ENCODE measurements at places on chromosomes 6 and 20. TPM values are rescaled to one million over a fixed set of nuclear protein-coding genes. Genes with fewer than 3 reads are reported as not detected.

DNA sequence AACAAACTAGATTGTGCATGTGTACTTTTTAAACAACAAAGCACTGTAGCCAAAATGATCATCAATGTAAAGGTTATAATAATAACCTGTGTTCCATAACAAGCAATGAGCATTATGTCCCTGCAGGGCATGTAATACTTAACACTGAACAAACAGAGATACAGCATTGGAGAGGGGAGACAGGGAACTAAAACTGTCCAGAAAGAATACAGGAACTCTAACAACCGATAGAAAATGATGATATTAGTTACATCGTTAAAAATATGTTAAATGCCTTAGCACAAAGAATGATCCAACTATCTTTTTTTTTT lies 80.5 kb downstream of the COL9A1 start:
- no peak for DNase-seq

Gene OPN5
- not detected for total RNA-seq

Gene PSORS1C2
- not detected for total RNA-seq

Gene SLC23A2
- 3.0 TPM for total RNA-seq

DNA sequence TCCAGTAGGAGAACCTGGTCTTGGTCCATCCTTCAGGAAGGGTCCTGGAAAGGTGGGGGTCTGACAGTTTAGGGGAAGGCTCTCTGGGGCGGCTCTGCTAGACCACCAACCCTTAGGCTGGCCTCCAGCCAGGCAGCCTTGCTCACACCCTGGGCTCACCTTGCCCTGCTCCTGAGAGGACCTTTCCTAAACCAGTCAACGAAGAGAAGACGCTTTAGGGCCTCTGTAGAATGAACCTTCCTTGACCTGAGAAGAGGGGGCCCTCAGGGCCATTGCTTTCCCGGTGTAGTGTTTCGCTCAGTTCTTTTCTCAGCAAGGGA lies 1.1 kb downstream of the CDC25B start:
- DNase-seq: no peak

DNA sequence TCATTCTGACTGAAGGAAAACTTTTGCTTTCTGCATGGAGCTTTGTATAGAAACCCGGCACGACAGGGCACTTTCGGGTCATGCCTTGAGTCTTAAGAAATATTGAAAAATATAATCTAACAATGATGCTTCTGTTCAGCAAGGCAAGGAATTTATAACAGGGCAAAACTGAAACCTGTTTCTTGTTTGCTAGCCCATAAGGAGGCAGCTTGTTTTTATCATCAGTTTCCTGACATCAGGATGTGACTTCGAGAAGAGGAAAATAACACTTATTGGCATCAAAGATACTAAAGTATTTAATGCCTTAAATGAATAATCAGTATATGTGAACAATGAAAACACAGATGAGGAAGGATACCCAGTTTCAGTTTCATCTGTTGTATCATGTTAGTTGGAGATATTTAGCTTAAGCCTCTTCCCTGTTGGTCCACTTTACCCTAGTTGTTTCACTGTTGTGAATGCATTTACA lies 146.5 kb downstream of the CDKAL1 start:
- no peak for DNase-seq

Gene CYP21A2
- 0.16 TPM for total RNA-seq

DNA sequence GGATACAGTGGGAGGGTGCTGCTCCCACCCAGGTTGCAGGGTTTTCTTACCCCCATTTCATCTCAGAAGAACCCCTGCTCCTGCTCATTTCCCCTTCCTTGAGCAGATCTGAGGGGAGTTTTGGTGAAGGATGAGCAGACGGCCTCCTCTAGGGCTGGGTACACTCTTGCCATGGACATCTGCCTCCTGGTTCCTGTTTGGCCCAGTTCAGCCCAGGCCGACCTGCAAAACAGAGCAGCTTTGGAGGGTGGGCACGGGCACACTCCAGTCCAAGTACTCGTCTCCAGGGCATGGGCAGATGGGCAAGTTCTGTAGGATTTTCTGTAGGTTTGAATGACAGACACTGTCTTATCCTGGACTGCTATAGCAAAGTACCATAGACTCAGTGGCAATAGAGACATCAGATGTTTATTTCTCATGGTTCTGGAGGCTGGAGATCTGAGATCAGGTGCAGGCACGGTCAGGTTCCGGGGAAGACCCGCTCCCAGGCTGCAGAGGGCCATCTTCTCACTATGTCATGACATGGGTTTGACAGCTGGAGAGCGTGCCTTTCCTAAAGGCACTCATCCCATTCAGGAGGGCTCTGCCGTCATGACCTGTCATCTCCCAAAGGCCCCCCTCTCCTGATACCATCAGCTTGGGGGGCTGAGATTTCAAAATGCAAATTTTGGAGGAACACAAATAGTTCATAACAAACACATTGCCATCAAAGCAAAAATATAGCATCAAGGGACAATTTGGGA lies 6.2 kb downstream of the NPBWR2 start:
- no peak for DNase-seq

DNA sequence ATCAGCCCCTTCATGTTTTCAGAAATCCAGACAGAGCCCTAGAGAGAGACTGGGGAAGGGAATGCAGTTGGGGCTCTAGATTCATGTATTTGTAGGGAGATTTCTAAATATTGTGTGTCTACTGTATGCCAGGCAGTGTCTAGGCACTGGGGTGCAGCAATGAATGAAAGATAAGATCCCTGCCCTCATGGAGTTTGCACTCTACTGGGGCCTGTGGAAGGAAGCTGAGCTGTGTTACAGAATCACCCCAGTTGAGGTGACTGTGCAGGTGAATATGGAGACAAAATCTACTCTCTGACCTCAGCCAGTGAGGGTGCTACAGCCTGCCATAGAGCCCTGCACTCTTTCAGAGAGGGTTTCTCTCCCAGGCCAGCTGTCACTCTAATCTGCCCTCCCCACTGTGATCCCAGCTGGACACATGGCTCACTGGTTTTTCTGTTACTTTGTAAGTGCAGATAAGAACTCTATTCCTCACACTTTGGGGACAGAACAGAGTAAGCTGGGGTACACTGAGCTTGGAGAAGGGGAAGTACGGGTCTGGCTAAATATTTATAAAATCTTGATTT lies 69.2 kb upstream of the E2F3 start:
- DNase-seq: no peak

Gene NNAT
- total RNA-seq: 1.2 TPM

DNA sequence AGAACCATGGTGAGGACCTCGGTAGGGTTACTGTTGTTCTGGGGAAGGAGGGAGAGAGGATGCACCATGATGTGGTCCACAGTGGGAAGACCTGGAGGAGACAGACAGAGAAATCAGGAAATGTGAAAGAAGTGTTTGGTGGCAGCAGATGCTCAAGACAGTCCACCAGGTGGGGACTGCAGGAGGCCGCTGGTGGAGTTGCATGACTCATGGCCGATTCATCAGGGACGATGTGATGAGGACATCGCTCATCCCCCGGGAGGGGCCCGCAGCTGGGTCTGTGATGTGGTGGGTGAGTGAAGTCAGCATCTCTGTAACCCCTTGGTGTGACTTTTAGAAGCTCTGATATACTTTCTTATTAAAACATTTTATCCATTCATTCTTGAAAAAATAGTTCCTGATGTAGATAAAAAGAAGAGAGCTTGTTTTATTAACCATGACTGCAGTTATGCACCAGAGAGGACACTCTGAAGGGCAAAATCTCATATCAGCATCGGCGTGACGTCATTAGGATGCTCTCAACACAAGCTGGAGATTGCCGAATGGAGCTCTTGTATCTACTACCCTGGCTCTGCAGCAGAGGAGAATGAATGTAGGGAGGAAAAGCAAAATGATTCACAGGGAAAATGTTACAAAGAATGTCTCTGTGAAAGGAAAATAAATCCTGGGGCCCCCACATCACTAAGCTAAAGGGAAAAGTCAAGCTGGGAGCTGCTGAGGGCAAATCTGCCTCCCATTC lies 71.2 kb downstream of the RAMACL start:
- DNase-seq: no peak

- no peak for DNase-seq
Measured at GRCh38 chr6:14595751-14596150, 478.2 kb downstream of the CD83 start.

Gene ACTL10
- total RNA-seq: 0.39 TPM

Gene LY6G6C
- total RNA-seq: not detected

DNA sequence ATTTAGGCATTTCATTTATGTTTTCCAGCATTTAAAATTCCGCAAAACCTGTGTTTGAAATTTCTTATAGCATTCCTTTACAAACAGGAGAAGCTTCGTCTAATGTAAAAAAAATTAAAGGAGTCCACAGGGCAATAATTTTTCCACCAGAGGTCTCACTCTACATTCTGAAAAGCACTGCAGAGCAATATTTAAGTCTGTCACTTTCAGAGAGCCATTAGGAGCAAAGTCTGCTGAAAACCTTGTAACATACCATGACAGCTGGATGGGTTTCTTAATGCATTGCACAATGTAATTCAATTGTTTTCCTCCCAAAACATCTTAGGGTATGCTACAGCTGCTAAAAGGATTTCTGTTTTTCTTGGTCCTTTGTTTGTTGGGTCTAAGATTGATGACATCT lies 18.0 kb downstream of the BAG2 start:
- DNase-seq: no peak

- DNase-seq: peak; percentile 17
Measured at GRCh38 chr6:118325220-118325860, 222.8 kb upstream of the PLN start.

Gene ZNF391
- 0.25 TPM for total RNA-seq

Gene HLA-DRB5
- total RNA-seq: not detected

- DNase-seq: no peak
Measured at GRCh38 chr6:33619166-33619840, 1.8 kb upstream of the ITPR3 start.

DNA sequence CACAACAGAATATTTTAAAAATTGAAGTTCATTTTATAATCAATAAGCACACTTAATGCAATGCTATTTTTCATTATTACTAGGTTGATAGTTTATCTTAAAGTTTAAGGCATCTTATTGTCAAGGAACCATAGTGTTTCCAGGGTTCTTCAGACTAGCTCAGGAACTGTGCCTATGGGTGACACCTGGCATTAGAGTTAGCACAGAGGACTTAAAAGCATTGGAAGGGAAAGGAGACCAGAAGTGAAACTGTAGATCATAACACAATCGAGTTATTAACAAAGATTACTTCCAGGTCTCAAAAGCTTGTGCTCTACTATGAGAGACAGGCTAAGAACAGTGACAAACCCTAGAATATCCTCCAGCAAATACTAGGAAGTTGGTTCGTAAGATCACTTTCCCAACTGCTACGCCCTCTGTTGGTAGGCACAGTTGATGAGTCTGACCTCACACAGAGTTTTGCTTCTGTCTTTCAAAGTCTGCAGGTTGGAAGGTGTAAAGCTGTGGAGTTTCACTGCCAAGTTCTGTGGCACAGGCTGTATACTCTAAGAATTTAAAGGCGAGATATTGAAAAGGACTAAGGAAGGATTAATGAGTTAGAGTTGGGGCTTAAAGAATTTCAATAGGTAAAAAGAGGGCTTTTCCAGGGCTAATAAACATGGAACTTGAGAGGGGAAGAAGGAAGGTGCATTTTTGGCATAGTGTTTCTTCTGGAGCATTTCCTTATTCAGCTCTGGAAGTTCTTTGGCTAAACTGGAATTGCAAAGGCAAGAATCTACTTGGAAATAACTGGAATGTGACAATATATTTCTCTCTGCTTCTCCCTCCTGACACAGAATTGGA lies 531.3 kb upstream of the JAG1 start:
- peak; percentile 53 for DNase-seq

Gene OR10C1
- total RNA-seq: not detected

- DNase-seq: no peak
Measured at GRCh38 chr20:50027611-50028105, 44.9 kb downstream of the SNAI1 start.

DNA sequence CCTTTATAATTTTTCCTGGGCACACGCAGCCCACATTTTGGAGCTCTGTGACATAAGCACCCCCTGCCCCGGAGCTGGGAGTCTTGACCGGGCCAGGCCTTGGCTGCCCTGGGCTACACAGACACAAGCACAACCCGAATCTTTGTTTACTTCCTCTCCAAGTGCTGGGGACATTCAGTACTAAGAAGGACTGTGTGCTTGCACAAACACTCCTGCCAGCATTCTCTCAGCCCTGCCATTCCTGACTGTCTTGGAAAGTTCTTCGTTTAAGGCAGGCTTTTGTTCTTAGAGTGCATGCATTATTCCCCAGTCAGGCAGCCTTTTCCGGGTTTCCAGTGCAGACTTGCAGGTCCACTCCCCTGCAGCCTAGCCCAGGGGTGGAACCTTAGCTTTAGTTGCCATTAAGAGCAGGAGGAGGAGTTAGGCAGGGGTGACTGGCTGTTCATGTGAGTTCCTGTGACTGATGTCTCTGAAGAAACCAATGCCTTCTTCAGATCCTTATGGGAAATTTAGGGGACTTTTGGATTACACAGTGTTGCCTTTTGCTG lies 28.6 kb downstream of the FOXO3 start:
- DNase-seq: peak; percentile 90

DNA sequence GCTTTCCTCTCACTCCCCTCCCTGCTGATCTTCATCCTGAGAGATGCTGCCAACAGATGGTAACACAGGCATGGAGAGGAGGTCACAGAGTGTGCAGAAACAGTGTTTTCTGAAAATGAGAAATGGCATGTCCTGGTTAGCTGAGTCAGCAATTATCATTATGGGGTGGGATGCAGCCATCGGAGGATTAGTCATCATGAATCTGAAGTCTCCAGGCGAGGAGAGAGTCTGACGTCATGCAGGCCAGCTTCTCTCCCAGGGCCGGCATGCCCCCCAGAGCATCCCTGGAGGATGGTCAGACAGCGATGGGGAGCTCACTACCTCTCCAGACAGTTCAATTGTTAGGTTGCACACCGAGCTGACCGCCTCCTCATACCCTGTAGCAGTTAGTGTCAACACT lies 4.7 kb upstream of the GTSF1L start:
- DNase-seq: no peak

Gene CTAGE9
- not detected for total RNA-seq

GRCh38 chr20:17431621-17432364 lies 99.4 kb downstream of the BFSP1 start:
- no peak for DNase-seq
